ENCODE measurements at places on chromosomes 2 and 18.

GRCh38 chr2:63789338-63790020 lies 52.2 kb upstream of the UGP2 start:
- DNase-seq, result peak; percentile 56

GRCh38 chr2:12223732-12224131 lies 477.3 kb downstream of the LPIN1 start:
- no peak for DNase-seq

- no peak for DNase-seq
These were observed 124.0 kb downstream of the PKP4 start for GRCh38 chr2:158580760-158581159.

- peak; percentile 49 for DNase-seq
These were observed 680.1 kb upstream of the ZEB2 start for GRCh38 chr2:145199827-145200706.

- no peak for DNase-seq
These were observed 179.6 kb downstream of the TPGS2 start for GRCh38 chr18:36649205-36649604.

DNA sequence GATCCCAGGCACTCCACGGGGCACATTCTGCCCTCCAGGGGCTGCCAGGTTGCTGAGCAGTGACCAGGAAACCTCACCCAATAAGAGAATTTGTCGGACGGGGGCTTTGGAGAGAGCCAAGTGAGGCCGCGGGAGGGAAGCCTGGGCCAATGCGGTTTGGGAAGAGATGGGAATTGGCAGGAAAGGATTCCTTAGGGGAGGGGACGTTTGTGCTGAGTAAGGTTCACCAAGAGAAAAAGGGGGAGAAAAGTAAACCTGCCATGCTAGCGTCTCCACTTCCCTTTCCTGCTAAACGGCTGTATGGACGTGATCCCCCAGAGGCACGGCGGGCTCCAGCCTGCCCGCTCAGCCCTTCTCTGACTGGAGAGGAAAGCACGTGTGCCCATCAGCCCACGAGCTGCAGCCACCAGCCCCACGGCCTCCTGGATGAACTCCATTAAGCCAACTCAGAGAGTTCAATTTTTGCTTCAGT lies 194.4 kb upstream of the ID2 start:
- no peak for DNase-seq

DNA sequence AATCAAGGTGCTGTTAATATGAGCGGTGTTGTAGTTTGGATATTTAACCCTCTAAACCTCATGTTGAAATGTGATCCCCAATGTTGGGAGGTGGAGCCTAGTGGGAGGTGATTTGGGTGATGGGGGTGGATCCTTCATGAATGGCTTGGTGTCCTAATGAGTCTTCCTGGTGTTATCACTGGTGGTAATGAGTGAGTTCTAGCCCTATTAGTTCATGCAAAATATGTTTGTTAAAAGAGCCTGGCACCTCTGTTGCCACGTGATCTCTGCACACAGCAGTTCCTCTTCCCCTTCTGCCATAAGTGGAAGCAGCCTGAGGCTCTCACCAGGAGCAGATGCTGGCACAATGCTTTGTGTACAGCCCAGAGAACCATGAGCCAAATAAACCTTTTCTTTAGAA lies 158.4 kb downstream of the FMNL2 start:
- no peak for DNase-seq

DNA sequence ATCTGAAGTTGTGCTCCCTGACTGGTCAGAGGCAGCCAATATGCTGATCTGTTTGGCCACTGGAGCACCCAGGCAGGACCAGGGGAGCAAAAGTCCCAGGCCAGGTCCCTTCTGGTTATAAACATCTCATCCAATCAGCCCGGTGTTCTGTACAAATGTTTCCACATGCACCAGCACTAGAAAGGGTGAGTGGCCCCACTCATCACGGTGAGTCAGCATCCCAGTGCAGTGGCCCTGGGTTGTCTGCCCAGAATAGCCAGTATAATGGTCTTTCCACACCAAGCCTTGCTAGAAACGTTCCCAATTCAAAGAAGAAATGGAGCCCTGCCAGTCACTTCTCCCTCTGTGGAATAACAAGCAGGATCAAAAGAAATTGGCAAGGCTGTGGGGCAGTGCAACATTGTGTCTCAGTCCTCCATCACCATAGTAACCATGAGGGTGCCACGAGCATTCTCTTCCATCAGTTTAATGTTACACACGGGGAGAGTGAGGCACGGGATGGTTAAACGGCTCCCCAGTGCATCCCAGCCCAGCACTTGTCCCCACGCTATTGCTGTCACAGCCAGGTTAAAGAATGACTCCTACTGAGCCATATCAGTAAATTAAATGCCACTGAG lies 174.9 kb downstream of the SEPTIN10 start:
- peak; percentile 93 for DNase-seq

- DNase-seq, result no peak
These were observed 2.1 kb downstream of the CTDP1 start for GRCh38 chr18:79681484-79682387.

- peak; percentile 62 for DNase-seq
These were observed 85.5 kb upstream of the PGAP1 start for GRCh38 chr2:197011801-197012641.

GRCh38 chr18:48953104-48953706 lies 2.4 kb upstream of the SMAD7 start:
- DNase-seq, result no peak

GRCh38 chr2:223260681-223261080 lies 208.7 kb downstream of the KCNE4 start:
- peak; percentile 39 for DNase-seq

DNA sequence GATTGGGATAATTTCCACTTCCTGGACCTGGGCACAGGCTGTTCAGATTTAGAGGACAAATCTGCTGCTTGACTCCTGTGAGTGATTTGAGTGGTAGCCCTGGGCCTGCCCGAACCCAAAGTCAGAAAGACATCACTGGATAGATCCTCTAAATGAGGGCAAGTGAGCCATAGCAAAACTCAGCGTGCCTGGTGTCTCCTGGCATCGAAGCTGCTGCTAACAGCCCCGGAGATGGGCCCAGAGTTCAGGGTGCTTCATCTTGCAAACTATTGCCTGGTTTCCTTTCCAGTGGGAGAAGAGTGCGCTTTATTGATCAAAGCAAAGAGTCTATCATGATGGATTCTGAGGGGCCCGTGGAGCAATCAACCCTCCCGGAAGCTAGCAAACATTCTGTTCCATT lies 153.1 kb upstream of the KLHL29 start:
- DNase-seq, result no peak

DNA sequence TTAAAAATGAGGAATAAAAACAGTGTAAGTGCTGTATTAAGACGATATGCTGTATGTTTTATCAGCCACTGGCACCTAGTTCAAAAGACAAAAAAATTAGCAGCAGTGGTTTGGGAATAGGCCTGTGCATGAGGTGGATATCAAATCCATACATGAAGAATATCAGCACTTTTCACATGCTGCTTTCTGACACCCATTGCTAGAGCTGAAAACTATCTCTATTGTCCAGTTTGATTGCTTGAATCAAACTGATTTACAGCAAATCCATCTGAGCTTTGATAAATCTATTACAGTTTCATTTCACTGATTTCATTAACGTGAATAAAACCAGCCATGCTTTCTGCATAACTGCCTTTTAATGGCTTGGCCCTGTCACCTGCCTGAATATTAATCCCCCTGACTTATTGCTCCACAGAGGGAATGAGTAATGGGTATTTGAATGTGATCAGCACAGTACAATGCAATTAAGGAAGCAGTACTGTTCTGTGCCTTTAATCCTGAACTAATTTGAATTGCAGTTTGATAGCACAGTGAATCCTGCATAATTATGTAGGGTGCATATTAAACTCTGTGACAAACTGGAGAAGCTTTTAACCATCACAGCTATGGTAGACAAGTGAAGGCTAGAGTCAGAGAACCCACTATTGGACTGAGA lies 154.0 kb downstream of the GPD2 start:
- no peak for DNase-seq

GRCh38 chr2:150320608-150321007 lies 166.9 kb downstream of the RND3 start:
- no peak for DNase-seq

- DNase-seq, result no peak
These were observed 225.7 kb downstream of the GLI2 start for GRCh38 chr2:120961396-120961795.

GRCh38 chr18:13161276-13161899 lies 57.2 kb upstream of the LDLRAD4 start:
- no peak for DNase-seq

- peak; percentile 26 for DNase-seq
These were observed 17.6 kb downstream of the EMX1 start for GRCh38 chr2:72934683-72935610.

DNA sequence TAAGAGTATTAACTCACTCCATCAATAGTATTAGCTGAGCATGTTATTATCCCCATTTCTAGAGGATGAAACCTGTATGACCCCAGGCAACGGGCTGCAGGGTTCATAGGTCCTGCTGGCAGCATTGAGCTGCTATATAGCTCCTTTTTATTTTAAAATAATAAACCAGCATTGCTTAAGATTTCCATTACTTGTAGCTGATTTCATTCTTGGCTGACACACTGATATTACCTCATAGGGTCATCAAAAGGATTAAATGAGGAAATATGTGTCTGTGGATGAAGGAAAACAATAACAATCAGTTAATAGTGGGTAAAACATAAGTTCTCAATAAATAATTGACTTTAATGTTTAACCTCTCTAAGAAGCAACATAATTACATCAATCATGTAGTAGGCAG lies 48.3 kb upstream of the NRP2 start:
- DNase-seq, result no peak

DNA sequence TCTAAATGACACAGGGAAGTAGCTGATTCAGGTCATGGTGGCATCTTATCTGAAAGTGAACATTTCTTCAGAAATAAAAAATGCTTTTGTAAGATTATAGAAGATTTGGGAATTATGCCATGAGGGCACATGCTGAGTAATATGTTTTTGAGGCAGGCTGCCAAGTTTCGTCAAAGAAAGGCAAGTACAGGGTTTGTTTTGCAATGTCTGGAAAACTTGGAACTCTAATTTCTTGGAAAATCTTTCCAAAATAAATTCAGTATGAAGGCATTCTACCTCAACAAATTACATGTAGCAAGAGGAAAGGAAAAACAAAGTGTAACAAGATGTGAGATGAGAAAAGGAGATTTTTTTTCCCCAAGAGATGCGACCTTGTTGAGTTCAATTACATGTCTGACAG lies 167.7 kb downstream of the PLCL1 start:
- no peak for DNase-seq

- no peak for DNase-seq
These were observed 56.5 kb upstream of the GRB14 start for GRCh38 chr2:164677733-164678132.

GRCh38 chr2:180907731-180908130 lies 72.7 kb upstream of the UBE2E3 start:
- peak; percentile 37 for DNase-seq

DNA sequence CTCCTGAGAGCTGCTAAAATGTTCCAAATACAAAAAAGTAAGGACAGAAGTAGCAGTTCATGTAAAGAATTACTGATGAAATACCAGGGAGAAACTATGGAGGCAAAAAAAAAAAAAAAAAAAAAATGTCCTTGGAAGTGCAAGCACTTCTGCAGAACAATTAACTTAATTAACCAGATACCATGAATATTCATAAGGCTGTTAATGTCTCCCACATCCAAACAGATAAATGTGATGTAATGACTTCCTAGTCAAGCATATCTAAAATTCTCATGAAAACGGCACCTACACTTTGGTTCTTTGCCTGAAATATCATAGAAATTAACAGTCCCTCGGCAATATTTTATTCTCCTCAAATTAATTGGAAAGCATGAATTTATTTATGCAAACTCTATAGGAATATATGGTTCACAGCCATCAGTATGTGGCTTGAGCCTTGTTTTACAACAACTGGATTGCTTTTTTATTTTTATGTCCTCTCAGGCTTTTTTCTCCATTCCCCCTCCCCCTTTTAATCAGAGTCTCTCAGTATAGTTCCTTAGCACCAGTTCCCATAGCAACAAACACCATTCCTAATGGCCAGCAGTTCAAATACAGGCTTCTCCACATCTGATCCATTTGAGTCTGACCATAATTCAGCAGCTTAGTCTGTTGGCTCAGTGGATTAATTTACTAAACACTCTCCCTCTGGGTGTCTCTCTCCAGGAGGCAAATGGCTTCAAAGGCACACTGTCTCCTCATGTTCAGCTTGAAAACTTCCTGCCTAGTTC lies 97.1 kb downstream of the ITGA4 start:
- no peak for DNase-seq

- DNase-seq, result peak; percentile 50
These were observed 198.3 kb downstream of the SMAD7 start for GRCh38 chr18:48752478-48752877.

GRCh38 chr2:179513181-179513580 lies 248.5 kb upstream of the SESTD1 start:
- DNase-seq, result peak; percentile 15

DNA sequence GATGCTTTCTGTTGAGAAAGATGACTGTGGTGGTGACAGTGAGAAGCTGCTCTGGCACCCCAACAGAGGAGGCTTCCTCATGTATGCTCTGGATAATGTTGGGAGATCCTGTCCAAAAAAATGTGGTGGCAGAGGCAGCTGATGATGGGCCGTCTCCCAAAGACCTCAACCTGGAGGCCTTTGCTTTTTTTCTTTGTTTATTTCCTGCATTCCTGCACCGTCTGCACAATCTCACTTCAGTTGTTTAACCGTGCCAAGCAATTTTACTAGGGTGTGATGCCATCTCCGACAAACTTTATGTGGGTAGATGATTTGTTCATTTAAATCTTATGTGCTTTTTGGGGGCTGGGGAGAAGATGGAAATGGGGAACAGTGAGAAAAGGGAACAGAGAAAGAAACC lies 62.2 kb upstream of the IGFBP5 start:
- DNase-seq, result no peak

DNA sequence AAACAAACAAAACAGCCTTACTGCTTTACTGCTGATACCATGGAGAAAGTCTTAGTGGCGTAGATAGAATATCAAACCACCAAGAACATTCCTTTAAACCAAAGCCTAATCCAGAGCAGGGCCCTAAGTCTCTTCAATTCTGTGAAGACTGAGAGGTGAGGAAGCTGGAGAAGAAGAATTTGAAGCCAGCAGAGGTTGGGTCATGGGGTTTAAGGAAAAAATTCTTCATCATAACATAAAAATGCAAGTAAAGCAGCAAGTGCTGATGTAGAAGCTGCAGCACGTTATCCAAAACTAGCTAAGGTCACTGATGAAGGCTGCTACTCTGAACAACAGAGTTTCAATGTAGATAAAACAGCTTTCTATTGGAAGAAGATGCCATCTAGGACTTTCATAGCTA lies 77.1 kb downstream of the MTA3 start:
- no peak for DNase-seq

GRCh38 chr2:134131681-134132489 lies 122.0 kb upstream of the MGAT5 start:
- no peak for DNase-seq
